Stimulated activated CD4-positive, alpha-beta T cell treated with anti-CD3 and anti-CD28 coated beads, Interleukin-1b, Interleukin-23, amount 100 ng/mL, for 4 hours (primary cell): ENCODE measurements at places on chromosomes 3 and 15.

- no peak for DNase-seq
Measured at GRCh38 chr15:86135041-86135440, 55.4 kb downstream of the AGBL1 start.

DNA sequence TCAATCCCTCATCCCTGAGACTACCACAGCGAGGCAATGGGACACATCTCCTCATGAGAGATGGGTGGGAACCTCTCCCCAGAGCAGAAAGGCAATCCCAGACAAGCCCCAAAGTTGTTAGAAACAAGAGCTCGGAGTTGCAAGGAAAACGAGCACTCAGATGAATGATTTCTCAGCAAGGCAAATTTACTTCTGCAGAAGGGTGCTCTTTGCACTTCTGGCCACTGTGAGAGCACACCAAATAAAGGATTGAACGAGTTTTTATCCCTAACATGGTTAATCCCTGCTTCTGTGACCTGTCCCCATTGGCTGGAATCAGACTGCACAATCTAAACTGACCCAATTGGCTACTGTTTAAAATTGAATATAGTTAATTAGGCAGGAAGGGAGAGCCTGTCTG lies 339.1 kb upstream of the POU1F1 start:
- DNase-seq: no peak

- DNase-seq: no peak
Measured at GRCh38 chr3:69309814-69310213, 76.1 kb downstream of the FRMD4B start.

DNA sequence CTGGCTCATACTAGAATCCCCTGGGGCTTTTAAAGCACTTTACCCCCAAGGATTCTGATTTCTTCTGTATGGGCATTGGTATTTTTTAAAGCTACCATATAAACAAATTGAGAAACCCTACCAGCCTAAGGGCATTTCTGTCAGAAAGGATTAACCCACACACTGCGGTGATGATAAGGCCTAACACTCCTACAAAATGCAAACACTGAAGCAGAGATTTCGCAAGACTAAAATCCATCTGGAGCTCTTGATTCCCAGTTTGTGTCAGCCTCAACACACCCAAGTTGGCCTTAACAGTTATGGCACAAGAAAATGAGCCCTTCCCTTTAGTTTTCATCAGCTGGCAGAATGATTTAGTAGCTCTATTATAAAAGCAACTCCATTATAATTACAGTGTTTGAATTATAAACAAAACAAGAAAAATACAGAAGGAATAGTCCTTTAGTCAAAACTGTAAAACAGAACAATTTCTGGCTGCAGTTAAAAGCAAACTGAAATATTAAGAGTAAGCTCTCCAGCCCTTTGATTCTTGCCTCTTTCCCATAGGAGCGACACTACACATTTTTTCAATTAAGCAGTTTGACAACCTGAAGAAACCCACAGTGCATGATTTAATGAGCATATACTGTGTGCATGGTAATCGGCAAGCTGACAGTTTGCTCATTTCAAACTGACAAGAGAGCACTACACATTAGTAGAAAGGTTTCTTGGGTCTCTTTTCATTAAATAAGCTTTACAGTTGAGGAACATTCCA lies 441.2 kb downstream of the FHIT start:
- no peak for DNase-seq

GRCh38 chr3:78913711-78914110 lies 854.1 kb downstream of the ROBO1 start:
- no peak for DNase-seq

DNA sequence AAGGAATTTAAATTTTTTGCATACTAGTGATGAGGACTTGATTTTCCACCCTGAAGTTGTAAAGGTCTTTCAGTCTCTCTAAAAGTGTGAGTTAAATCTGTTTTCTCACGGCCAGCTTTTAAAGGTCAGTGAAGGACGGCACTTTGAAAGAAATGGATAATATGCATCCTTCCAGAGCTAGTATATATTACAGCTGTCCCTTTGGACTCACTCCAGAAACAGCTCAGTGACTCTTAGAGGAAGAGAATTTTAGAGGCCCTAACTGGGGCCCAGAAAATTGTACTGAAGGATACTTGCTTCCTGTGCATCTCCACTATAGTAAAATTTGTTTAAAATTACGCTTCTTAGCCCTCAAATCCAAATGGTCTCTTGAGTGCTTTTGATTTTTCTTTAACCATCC lies 41.6 kb downstream of the PIK3CA start:
- DNase-seq: no peak

DNA sequence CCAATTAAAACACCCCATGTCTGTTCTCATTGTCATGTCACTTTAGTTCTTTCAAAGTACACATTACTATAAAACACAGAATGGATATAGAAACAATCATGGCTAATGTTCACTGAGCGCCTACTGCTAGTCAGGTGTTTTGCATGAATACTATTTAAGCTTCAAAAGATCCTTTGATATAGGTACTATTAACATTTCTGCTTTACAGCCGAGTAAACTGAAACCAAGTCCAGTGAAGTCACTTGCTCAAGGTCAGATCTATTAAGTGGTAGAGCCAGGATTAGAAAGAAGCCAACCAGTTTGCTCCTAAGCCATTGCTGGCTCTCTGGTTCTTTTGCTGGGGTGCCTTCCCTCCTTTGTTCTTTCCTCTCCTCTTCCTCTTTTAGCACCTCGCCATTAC lies 32.4 kb upstream of the NMNAT3 start:
- DNase-seq: no peak

- DNase-seq: peak; percentile 9
Measured at GRCh38 chr3:23203708-23204330, 692 bp downstream of the UBE2E2 start.

- no peak for DNase-seq
Measured at GRCh38 chr3:42153039-42153438, 61.9 kb downstream of the TRAK1 start.

GRCh38 chr3:141302364-141303141 lies 65.8 kb upstream of the ZBTB38 start:
- no peak for DNase-seq
